ENCODE measurements at places on chromosomes 2 and 18.

DNA sequence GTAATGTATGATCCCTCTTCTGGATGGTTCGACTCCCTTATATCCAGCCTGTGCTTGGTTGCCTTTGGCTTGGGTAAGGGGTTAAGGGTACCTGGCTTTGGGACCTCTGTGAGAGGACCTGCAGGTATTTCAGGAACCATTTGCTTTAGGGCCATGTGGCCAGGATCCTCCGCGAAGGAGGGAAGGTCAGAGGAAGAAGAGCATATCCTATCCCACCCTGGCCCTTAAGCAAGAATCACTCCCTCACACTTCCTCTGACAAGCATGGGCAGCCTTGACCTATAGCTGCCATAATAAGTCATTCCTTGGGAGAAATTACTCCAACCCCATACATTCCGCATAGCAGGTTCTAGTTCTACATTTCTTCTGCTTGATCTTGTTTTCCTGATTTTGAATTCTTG is 59.1 kb upstream of the TXNDC2 start:
- no peak for DNase-seq

GRCh38 chr2:24859968-24860600 is 60.0 kb downstream of the ADCY3 start:
- no peak for DNase-seq

DNA sequence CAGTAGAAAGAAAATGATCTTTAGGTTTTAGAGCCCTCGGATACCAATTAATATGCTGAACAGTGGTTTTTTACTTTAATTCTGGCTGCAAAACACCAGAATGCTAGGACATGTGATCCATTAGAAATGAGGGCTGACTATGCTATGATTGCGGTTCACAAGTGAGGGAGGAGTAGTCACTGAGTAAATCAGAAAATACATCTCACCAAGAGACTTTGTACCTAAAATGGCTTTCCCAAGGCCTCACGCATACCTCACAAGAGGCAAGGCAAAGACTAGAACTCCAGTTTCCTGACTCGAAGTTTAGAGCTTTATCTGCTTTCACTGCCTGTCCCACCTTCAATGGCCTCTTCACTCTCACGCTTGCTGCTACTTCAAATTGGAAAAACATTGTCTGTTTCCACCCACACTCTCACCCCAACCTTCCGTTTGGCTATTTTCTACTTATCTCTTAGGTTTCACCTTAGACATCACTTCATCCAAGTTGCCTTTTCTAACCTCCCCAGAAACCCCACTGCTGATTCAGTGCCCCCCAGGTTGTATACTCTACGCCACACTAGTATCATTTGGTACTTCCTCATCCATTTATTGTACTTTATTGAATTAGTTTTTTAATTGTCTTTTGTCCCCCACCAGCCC is 5.1 kb upstream of the MBD2 start:
- no peak for DNase-seq

DNA sequence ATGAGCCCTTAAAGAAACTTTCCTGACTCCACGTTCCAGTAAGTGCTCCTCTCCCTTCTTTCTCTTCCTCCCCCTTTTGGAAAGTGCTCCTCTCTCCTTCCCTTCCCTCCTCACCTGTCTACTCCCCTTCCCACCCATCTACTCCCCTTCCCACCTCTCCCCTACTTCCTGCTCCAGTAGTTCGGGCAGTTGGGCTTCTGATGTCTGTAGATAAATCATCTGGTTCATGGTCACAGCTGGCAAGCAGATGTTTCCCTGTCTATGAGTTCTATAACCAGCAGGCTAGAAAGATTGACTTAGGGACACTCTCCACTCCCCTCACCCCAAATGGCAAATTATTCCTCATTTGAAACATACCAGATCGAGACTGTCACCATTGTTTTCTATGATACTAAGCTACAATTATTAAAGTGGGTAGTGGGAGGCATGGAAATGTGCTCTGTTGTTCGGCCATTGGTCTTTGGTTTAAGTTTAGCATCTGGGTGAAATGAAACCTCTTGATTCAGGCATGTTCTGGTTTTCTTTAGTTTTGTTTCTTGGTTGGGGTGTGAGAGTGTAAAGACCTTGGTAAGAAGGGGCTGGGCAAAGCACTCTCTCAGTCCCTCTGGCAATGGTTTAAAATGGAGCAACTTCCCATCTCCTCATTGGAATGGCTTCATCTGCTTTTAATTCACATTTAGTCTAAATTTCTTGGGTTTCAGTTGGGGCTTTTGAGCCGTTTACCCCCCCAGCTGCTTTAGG is 413.2 kb upstream of the SPRED2 start:
- no peak for DNase-seq

DNA sequence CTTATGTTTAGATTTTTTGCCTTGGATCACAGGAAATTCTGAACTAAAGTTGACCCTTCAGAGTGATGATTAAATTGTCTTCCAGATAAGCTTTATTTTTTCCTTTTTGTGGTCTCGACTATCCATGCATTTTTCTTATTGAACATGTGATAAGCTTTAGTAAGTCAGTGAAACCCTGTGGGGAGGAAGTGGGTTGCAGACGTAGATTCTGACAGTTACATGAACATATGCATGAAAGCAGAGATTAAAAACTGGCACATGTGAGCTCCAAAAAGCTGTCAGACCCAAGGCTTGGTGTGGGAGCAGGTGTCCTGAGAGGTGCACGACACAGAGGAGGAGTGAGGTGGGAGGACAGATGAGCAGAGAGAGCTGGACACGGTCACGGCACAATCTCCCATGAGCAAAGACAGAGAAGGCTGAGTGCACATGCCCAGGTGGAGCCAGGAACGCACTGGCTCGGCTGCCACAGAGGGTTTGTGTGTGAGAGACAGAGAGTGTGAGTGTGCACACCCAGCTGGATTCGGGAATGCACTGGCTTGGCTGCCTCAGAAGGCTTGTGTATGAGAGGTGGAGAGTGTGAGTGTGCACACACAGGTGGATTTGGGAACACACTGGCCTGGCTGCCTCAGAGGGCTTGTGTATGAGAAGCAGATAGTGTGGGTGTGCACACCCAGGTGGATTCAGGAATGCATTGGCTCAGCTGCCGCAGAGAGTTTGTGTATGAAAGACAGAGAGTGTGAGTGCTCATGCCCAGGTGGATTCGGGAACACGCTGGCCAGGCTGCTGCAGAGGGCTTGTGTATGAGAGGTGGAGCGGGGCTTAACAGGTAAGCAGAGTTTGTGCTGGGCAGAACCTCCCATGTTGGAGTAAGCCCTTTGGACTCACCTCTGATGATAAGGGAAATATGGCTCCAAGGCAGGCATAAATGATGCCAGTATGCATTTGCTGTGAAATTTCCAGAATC is 849.1 kb upstream of the SALL3 start:
- no peak for DNase-seq

GRCh38 chr2:55141572-55142413 is 90.3 kb downstream of the CLHC1 start:
- DNase-seq, result no peak

GRCh38 chr2:43977677-43978375 is 18.0 kb downstream of the LRPPRC start:
- no peak for DNase-seq

- no peak for DNase-seq
These were observed 28.6 kb upstream of the NFU1 start for GRCh38 chr2:69465513-69466456.

DNA sequence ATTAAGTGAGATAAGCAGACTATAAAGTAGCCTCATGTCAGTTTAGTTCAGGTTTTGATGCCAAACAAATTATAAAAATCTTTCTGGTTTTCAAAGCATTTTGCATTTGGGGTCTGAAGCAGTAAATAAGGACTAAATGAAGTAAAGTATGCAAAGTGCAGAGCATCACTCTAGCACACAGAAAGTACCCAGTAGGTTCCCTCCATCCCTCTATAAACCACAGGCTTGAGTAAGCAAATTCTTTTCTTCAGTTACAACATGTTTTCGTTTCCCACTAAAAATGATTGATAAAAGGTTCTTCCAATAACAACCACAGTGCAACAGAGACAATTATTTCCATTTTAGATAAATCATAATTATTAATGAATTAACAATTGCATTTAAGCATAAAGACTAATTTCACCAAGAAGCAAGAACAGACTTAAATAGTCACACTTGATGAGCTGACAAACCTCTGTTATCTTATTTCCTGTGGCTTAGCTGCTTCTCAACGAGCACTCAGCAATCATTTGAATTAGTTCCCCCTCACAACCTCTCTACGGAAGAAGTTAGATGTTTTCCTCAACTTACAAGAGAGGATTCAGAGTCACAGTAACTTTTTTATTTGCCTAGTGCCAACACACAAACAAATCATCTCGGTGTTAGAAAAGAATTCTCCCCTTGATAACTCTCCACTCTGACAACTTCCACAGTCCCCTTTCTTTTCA is 249.8 kb downstream of the NBAS start:
- no peak for DNase-seq

DNA sequence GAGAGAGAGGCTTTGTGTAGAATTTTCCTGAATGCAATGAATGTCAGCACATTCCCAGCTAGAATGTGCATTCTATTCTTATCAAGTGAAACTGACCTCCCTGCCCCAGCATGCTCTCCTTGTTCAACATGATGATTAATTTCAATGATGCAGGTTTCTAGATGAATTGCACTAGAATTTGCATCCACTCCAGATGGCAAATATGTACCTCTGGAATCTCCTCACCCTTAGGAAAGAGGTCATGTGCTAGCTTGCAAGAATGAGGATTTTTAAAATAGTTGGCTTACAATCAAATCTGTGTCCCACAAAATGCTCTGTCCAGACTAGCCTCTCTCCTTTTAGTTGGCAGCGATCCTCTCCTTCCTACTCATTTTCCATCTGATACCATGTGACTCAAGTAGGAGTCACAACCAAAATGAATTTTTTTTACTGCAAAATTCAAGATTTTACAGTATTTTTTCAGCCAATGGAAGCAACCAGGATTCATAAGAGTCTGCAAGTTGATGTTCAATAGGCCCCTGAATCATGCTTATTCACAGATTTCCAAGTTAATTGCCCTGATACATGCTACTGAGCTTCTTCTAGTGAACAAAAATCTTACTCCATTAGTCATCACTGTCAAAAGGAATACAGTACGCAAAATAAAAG is 21.0 kb upstream of the STAT4 start:
- DNase-seq, result no peak

- no peak for DNase-seq
These were observed 117.5 kb downstream of the MMADHC start for GRCh38 chr2:149470046-149470445.

DNA sequence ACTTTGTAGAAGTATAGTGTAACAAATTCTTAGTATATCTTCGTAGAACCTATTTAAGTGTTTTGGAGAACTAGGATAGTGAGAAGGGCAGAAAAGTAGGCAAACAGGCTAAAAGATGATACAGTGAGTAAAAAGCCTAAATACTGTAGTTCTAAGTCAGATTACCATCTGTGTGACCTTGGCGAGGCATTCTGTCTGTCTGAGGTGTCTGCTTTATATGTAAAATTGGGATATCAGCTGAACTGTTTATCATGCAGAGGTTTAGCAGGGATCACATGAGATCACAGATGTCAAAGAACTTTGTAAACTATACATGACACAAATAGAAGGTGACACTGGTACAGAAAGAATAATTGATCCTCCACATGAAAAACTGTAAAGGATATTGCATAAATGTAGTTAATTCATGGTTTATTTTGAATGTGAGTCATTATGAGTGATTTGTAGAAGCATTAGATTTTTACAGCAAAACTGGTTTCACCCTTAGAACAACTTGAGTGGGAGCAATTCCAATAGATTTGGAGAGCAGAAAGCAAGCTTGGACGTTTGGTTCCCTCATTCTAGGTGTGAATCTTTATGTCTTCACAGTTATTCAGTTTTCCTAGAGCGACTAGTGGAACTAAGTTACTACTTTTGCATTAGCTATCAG is 41.9 kb downstream of the TAF1B start:
- DNase-seq, result no peak

GRCh38 chr2:25619185-25619584 is 54.2 kb downstream of the DTNB start:
- no peak for DNase-seq

- no peak for DNase-seq
These were observed 57.5 kb downstream of the UBE2E3 start for GRCh38 chr2:181037922-181038321.

- DNase-seq, result no peak
These were observed 74.2 kb upstream of the SERTAD2 start for GRCh38 chr2:64727843-64728463.

GRCh38 chr2:31170071-31170698 is 31.9 kb upstream of the GALNT14 start:
- DNase-seq, result no peak

DNA sequence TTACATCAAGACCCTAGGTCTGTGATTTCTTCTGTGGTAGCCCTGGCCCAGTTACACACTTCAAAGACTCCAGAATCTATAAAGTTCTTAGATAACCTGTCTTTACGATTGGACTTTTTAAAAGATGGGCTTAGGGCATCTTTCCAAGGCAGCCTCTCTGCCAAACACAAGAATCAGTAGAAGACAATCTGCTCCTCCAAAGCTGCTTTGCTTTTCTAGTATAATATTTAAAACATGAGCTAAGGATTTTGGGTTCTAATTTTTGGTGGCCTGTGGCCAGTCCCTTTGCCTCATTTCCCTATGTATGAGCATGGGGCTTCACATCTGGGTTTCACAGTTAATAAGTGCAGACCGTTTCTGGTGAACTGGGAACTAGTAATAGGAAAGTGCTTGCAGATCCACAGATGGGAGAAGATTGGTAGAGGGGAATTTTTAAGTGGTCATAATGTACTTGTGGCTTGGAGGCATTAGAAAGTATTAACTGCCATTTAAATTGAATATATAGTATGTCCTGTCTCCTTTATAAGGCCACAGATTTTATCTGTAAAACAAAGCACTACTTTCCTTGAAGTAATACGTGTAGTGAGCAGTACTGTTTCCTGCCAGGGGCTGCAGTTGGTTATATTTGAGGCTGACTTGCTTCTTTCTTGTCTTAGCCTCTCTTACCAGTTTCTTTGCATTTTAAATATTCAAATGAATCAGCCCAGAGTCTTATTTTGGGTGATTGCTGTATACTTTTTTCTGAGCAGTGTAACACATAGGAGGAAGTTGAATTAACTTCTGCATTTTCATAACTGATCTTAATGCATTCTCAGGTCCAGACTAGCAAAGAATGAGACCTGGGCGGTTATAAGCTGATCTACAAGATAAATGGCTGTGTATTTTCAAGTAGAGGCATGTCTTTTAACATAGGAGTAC is 1.5 kb downstream of the ARPC2 start:
- no peak for DNase-seq

DNA sequence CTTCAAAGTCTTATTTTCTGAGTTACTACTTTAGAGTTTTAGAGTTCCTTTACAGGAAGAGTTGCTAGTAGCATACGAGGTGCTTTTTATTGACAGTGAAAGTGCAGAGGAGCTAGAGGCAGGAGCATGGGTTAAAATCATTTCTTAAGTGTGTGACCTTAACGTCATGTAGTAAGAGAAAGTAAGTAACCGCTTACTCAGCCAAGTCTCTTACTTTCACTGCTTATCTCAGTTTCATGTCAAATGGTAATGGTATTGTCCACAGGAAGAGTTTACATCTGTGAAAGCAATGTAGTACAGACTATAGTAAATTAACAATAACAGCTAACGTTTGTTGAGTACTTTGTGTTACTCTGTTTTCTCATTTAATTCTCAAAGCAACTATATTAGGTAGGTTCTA is 12.6 kb downstream of the NDUFAF7 start:
- DNase-seq, result no peak

Measured in stimulated activated CD8-positive, alpha-beta memory T cell treated with anti-CD3 and anti-CD28 coated beads, Interleukin-15, amount 100 ng/mL, for 24 hours (primary cell).